ENCODE measurements at places on chromosomes 4 and X.
A peak's percentile ranks its signal among the peaks of the same experiment; 100 is the strongest.

DNA sequence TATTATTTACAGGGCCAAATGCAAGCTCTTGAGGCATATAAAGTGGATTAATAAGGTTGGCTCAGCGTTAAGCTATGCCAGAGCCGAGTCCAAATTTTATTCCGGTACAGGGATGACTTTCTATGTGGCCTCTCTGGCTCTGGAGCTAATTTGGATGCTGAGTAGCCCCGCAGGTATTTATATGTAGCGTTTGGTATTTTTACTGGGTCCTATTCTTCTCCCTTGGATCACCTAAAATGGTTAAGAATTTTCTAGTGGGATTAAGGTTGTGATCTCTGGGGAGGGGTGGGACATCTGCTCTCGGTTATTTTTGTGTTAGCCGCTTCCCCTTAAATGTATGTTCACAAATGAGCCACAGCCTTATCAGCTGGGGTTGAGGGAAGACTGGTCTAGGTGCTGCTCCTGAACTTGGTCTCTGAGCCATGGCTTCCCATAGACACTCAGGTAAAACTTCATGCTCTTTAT is 49.4 kb downstream of the FHL1 start:
- no peak for DNase-seq

- no peak for DNase-seq
Observed at GRCh38 chr4:109553130-109553529, 6.9 kb upstream of the MCUB start.

DNA sequence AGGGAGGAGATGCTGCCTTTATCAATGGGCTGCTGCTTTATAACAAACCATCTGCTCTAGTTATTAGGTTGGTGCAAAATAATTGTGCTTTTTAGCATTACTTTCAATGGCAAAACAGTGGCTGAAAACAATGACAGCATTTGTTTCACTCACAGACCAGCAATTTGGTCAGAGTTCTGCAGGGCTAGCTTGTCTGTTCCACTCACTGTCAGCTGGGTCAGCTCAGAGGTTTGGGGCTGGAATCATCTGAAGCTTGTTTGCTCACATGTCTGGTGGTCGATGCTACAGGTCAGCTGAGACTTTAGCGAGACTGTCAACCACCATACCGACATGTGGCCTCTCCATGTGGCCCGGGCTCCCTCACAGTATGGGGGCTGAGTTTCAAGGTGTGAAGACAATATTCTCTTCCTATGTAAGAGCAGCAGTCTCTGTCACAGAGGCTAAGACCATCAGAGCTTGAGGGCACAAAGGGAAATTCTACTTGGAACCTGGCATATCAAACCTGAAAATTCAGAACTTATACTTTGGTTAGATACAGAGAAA is 81.3 kb upstream of the LIMCH1 start:
- no peak for DNase-seq

DNA sequence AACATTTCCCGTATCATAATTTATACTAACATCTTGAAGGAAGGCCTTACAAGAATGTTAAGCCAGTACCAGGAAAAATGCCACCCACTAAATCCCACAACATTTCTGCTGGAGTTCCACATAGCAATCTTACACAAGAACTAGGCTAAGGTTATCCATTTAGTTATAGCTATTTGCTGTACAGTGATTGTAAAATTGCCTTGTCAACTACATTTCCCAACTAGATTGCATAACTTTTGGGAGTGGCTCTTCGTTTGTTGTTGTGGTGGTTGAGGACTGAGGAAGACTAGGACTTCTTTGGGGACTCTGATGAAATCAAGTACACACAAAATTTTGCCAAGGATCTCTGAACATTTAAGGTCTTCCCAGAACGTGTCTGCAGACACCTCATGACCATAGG is 8.0 kb downstream of the IBSP start:
- peak; percentile 46 for DNase-seq

- peak; percentile 64 for DNase-seq
Observed at GRCh38 chr4:79977131-79977840, 95.7 kb downstream of the ANTXR2 start.

- DNase-seq, result no peak
Observed at GRCh38 chrX:96379951-96380350, 304.7 kb upstream of the DIAPH2 start.

DNA sequence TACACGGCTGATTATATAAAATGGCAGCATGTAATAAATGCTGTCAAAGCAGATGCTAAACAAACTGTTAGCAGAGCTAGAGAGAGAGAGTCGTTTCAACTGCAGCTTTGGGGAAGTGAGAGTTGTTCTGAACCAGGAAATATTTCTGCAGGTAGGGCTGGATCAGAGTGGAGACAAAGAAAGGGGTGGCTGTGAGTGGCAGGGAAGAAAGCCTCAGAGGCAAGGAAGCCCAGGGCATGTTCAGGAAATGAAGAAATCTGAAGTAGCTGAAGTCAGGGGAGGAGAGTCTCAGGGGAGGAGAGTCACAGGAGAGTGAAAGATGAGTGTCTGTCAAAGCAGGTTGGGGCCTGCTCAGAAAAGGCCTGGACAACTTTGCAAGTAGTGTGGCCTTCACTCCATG is 48.4 kb upstream of the RPS6KA3 start:
- DNase-seq, result no peak

GRCh38 chrX:140822184-140822583 is 112.6 kb downstream of the LINC00632 start:
- no peak for DNase-seq

- peak; percentile 3 for DNase-seq
Observed at GRCh38 chr4:29734343-29735213, 985.6 kb upstream of the PCDH7 start.

DNA sequence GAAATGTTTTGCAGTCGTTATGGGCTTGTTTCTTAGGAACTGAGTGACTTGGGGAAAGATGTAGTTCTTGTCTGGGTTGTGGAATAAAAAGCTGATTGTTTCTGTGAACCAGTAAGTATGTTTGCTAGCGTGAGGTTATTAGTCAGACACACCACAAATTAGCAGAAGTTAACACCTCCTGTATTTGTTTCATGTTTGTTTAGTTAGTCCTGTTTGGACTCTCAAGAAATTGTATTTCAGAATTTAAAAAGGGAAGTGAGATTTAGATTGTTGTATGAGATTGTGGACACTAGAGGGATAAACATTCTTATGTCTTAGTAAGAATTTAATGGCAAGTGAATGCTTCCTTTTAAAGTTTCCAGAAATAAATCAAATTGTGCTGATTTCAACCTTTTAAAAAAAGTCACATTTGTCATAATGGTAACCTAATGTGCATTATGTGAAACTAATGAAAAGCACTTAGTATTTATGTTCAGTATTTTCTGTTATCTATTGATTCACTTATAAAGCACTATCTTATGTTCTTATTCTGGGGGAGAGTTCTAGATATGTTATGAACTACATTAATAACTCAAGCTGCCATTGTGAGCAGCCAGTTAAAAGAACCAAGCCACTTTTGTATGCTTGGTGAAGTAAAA is 25.6 kb downstream of the ATP10D start:
- DNase-seq, result peak; percentile 33

GRCh38 chrX:101290957-101291603 is at the start of gene TAF7L:
Gene TAF7L, minus strand, starts transcription at chrX:101291334. Its CDS starts 3,791 bp downstream, at chrX:101287543.
- peak; percentile 22 for DNase-seq

DNA sequence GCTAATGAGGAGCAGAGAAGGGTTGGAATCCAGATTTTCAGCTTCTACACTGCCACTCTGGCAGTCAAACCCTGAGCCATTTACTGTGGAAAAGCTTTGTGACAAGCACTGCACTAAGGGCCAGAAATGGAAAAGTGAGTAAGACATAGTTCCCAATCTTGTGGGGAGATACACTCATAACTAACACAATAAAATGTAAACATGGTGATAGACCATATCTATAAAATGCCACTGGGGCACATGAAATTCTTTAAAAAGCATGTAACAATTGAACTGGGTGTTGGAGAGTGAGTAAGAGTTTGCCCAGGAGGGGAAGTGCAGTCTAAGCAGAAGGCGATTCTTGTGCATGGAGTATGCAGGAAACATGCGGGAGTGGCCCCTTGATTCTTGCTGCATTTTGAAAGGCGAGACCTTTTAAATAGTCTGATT is 32.0 kb upstream of the ANXA5 start:
- DNase-seq, result peak; percentile 79

- peak; percentile 42 for DNase-seq
Observed at GRCh38 chrX:103919270-103919637, 43.2 kb upstream of the TMSB15B start.

GRCh38 chr4:61860376-61860775 is 660.2 kb downstream of the ADGRL3 start:
- no peak for DNase-seq

DNA sequence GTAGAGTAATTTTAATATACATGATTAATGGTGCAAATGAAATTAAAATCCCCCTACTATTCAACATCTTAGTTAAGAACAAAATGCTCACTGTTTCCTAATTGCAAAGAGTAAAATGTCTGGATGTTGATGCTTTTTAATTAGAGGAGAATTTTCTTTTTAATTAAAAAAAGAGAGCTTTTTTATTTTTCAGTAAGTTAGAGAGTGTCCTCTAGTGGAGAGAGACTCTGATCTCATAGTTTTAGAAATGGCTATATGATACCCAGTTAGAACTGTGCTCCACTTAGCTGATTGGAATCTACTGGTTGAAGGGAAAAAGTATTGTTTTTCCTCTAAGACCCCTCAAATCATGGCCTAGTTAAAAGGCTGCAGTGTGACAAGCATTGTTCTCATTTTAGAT is 312.0 kb upstream of the MAGEB2 start:
- DNase-seq, result peak; percentile 38

GRCh38 chr4:104286867-104287266 is 207.8 kb downstream of the CXXC4 start:
- no peak for DNase-seq

- DNase-seq, result no peak
Observed at GRCh38 chr4:89538886-89539285, 231.3 kb upstream of the GPRIN3 start.

DNA sequence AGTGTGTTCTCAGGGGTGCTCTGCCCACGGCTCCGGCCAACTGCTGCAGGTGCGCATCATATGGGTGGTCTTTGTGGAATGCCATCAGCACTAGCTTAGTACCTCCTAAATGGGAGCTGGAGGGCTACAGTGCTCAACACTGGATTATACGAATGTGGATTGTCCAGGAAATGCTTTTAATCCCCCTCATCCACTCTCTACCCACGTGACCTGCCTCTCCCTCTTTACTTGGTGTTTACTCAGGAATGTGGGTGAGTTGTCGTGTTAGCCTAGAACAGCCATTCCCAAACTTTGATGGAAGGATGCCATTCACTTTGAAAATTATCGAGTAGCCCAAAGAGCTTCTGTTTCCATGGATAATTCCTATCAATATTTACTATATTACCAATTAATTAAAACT is 150.8 kb downstream of the PTTG2 start:
- DNase-seq, result no peak

GRCh38 chr4:111266937-111267336 is 644.1 kb upstream of the PITX2 start:
- no peak for DNase-seq

- DNase-seq, result no peak
Observed at GRCh38 chrX:134761788-134762187, 103.5 kb upstream of the PLAC1 start.

DNA sequence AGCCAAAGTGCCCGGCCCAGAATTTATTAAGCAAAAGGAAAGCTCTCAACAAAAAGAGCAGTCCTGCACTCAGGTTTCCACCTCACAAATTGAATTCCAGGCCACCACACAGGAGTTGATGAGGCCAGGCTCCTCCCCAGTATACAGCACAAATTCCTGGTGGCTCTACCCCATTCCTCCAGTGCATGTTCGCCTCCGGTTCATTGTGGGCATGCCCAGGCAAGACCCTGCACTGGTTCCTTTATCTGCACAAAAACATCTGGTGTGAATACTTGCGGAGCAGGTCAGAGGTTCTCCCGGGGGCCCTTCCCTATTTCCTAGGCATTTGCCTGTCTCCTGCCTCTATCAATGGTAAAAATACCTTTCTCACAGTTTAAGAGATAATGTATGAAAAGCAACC is 195.2 kb upstream of the ANXA10 start:
- peak; percentile 72 for DNase-seq

DNA sequence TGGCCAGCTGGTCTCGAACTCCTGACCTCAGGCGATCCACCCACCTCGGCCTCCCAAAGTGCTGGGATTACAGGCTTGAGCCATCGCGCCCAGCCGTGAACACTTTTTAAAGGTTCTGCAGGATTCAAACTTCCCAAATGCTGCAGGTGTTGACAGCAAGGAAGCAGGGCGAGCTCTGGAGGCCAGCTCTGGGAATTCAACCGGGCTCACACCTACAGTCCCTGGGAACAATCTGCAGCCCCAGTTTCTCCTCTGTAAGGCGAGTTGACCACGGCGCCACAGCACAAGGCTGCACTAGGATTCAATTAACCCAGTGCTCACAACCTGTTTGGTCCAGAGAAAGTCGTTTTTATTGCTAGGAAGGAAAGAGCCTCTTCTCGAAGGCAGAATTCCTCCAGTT is 1.6 kb downstream of the MTNR1A start:
- DNase-seq, result no peak

GRCh38 chr4:141560056-141560455 is 76.3 kb upstream of the IL15 start:
- no peak for DNase-seq

- no peak for DNase-seq
Observed at GRCh38 chr4:81472281-81473182, 825 bp upstream of the RASGEF1B start.

DNA sequence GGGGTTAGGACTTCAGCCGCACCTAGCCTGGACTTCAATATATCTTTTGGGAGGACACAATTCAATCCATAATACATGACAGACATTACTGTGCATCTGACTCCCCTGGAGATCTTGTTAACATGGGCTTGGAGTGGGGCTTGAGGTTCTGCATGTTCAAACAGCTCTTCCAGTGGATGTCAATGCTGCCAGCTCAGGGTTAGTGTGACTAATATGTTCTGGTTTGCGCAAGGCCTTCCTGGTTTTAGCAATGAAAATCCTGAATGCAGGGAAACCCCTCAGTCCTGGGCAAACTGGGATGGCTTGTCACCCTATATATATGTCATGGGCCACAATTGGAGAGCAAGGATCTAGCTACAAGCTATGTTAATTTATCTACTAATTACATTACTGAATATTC is 2.7 kb upstream of the TSPAN7 start:
- DNase-seq, result no peak

DNA sequence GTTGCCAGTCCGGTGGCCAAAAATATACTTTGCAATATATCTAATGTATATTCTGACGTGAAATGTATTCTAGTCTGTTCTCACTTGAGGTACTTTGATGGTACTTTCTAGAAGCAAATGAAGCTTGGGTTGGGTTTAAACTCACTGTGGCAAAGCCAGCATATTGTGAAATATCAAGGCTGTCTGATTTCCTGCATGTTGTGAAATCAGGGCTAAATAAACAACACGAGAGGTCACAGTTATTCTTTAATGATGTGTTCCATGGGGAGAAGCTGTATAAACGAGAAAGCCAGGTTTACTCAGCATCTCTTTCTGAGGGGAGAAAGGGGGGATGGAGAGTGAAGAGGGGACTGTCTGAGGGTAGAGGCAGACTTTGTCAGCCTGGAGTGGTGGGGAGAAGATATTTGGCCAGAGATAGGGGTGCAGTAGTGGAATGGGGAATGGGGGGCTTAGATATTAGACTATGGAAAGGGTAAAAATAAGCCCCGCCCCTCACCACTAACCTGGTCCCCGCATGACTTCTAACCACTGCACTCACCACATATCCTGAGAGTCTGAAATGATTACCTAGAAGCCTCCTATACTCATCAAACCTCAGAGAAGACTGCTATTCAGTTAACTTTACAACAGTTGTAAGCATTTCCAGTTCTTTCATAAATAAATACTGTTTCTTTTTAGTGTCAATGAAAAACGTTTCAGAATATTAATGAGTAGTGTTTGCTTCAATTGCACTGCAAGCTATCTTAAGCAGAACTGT is 5.9 kb upstream of the SCARB2 start:
- DNase-seq, result peak; percentile 90

- peak; percentile 78 for DNase-seq
Observed at GRCh38 chrX:10582215-10582733, 38.1 kb downstream of the MID1 start.

Data from fibroblast of lung (primary cell).